ENCODE measurements at places on chromosomes 16 and 17.

- DNase-seq, result no peak
Observed at GRCh38 chr16:68529608-68529930, 9.5 kb upstream of the ZFP90 start.

- DNase-seq, result no peak
Observed at GRCh38 chr17:76104140-76104895, 731 bp upstream of the EXOC7 start.

GRCh38 chr17:7852919-7853690, 1.8 kb upstream of the TMEM88 start:
- no peak for DNase-seq

DNA sequence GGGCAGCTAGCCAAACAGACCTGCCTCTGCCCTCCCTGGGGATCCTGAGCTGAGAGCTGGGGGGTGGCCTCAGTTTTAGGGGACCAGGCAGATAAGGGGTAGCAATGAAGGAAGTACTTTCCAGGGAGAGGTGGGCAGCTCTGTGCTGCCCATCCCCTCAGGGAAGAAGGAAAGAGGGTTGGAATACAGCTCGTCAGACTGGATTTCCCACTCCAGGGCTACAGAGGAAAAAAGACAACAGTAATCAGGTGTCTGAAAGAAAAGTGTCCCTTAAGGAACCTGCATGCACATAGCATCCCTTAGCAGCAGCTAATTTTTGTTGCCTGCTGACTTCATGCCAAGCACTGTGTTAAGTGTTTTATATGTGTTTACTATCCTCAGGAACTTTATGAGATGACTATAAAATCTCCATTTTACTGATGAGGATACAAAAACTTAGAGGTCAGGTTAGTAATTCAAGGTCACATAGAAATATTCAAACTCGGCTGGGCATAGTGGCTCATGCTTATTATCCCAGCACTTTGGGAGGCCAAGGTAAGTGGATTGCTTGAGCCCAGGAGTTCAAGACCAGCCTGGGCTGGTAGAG, 3.2 kb upstream of the MRPL58 start:
- DNase-seq, result no peak

- peak; percentile 69 for DNase-seq
Observed at GRCh38 chr17:74497471-74497870, 31.0 kb downstream of the CD300A start.

DNA sequence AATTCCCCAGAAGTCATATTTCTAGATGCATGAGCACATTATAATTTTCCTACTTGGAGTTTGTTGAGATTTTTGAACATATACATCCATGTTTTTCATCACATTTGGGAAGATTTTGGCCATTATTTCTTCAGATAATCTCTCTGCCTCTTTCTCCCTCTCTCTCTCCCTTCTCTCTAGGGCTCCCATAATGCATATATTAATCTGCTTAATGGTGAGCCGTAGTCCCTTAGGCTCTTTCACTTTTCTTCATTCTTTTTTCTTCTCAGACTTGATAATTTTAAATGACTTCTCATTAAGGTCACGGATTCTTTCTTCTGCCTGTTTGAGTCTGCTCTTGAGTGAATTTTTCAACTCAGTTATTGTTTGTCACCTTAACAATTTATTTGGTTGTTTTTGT, 101.5 kb downstream of the IRX3 start:
- DNase-seq, result no peak

- no peak for DNase-seq
Observed at GRCh38 chr17:83077411-83077810, 2.0 kb upstream of the METRNL start.

GRCh38 chr16:15604460-15605440, 38.2 kb downstream of the MARF1 start:
- DNase-seq, result no peak

DNA sequence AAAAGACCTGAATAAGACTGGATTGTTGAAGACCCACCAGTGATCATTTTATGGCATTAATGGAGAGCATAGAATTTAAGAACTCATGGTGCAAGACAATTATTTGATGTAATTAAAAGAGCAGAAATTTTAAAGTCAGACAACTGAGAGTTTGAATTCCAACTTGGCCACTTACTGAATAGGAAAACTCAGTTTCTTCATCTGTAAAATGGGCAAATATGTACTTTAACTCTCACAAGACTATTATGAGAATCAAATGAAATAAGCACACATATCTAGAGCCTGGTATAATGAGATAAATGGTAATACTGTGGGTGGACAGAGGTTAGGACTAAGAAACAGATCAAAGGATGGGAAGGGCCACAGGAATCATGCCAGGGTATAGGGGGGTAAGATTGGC, 88.0 kb downstream of the SOX9 start:
- DNase-seq, result no peak

- no peak for DNase-seq
Observed at GRCh38 chr17:28290703-28291102, 28.3 kb upstream of the TMEM97 start.

- DNase-seq, result peak; percentile 86
Observed at GRCh38 chr17:81911277-81911961, at the start of gene PCYT2. Gene PCYT2 (minus strand): TSS chr17:81911399. CDS start chr17:81911355, 44 bp downstream.
